ENCODE measurements at places on chromosomes 11 and 22.

- no peak for DNase-seq
Observed at GRCh38 chr11:69210310-69211035, 54.7 kb downstream of the SMIM38 start.

- DNase-seq = peak; percentile 85
Observed at GRCh38 chr22:37566903-37567798, 6.9 kb downstream of the CDC42EP1 start.

- no peak for DNase-seq
Observed at GRCh38 chr11:44096360-44097185, 1.1 kb downstream of the EXT2 start.

DNA sequence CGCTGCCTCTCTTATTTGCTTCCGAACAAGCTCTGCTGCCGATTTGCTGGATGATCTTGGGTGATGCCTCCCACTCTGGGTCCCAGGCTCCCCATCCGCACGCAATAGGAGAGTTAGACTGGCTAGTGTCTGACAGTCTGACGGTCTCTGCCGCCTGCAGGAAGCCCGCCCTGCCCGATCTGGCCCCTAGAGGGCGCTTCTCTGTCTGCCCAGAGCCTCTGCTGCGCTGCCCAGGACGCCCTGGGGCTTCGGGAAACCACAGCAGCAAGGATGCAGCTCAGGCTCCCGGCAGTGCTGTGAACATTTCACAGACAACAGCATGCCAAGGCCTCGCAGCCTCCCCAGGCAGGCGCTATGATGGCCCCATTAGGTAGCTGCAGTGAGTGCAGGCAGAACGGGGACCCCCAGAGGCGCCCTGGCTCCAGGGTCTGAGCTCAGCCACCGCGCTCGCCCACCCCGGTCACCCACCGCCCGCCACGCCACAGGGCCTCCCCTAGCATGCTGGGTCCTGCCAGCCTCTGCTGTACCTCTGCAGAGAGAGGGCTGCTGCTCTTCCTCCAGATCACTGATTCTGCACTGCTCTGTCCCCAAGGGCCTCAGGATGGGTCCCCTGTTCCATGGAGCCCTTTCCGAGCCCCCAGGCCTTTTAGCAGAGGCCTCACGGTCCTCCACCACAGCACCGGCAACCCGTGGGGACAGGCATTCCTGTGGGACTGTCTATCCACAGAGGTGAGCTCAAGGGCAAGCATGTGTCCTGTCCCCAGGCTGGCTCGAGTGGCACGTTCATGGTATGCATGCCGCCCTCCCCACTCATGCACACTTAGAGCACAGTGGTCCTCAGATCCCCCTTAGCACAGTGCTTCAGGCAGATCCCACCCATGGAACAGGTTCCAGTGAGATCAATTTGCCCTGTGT, 4.3 kb upstream of the BAIAP2L2 start:
- peak; percentile 58 for DNase-seq

- DNase-seq = peak; percentile 42
Observed at GRCh38 chr22:22195265-22196017, 49.1 kb upstream of the VPREB1 start.

GRCh38 chr11:64364911-64365310, 5.9 kb downstream of the RPS6KA4 start:
- no peak for DNase-seq

DNA sequence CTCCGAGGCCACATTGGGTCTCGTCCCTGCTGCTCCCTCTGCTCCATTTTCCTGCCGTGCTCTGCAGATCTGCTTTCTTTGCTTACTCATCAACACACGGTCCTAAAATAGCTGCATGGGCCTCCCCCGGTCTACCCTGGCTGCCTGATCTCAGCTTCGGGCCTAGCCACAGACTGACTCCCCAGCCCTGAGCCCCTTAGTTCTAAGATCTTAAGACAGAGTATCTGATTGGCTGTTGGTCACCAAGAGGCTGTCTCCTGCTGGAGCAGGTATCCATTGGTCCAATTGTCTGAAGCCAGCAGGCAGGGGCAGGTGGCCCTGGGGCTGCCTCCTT, 53.7 kb upstream of the NECTIN1 start:
- DNase-seq = no peak

Measured in stimulated activated CD8-positive, alpha-beta memory T cell treated with anti-CD3 and anti-CD28 coated beads, Interleukin-7, amount 100 ng/mL, for 1 hour (primary cell).